Left renal cortex interstitium (tissue), 4 donors: ENCODE measurements at places on chromosomes 11 and 22.

- no peak for DNase-seq
These were observed 781 bp downstream of the NECTIN1 start for GRCh38 chr11:119728211-119728626.

- DNase-seq, result no peak
These were observed 51.5 kb upstream of the RAB1B start for GRCh38 chr11:66216911-66217310.

DNA sequence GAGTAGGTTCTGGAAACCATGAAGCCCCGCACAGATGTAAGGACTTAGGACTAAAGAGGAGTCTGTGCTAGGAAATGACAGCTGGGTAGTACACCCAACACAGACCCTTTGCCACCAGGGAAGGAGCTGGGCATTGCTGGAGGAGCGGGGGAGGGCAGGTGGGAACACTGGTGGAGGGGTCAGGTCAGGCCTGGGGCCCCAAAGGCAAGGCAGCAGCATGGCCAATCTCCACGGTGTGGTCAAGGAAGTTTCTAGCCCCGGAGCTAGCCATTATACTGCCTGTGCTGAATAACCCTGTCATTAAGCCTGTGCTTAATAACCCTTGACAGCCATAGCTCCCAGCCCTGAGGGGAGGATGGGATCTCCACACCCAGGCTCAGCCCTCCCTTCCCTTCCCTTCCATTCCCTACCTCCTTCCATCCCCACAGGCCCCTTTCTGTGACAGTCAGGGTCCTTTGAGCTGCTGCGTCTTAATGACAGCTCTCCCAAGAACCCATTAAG, 2.1 kb downstream of the TMPRSS4 start:
- DNase-seq, result peak; percentile 47

DNA sequence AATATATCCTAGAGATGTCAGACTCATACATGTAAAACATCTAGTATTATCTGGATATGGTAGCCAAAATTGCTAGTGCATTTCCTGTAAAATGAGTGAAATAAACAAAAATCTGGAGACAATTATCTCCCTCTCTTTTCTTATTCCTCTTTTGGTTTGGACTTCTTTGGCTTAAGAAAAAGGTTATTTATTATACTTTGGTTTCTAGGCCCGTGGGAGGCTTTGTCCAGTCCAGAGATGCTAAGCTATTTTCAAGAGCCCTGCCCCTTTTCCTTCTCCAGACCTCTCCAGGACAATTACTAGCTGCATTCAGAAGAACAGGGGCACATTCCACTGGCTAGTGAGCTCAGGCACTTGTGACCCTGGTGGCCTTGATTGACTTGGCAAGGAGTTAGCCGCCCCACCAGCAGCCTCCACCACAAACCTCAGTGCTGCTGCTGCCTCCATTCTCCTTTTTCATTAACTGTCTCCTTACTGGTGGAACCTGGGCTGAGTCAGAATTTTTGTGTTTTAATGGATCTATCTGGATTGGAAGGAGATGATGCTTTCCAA, 747.3 kb upstream of the TENM4 start:
- no peak for DNase-seq

- no peak for DNase-seq
These were observed 42.0 kb downstream of the FBLN1 start for GRCh38 chr22:45544588-45545170.

GRCh38 chr22:40620464-40621046, 16.0 kb downstream of the MRTFA start:
- no peak for DNase-seq

DNA sequence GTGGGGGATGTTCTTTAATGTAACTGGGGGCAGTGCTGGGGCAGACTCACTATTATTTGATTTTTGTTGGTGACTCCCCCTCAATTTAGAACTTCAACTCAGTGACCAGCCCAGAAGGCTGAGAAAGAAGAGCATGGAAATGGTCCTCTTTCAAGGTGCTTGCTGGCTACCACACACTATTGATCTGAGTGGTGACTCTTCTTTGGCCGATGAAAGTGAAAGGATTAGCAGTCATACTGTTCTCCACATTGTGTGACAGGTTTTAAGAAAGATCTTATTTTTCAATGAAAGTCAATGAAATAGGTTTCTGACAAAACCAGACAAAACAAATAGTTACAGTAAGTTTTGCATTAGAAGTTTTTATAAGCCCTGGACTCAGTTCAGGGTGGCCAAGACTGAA, 29.9 kb downstream of the NLRP14 start:
- DNase-seq, result no peak

GRCh38 chr11:64767344-64768299, 7.8 kb upstream of the PYGM start:
- no peak for DNase-seq

DNA sequence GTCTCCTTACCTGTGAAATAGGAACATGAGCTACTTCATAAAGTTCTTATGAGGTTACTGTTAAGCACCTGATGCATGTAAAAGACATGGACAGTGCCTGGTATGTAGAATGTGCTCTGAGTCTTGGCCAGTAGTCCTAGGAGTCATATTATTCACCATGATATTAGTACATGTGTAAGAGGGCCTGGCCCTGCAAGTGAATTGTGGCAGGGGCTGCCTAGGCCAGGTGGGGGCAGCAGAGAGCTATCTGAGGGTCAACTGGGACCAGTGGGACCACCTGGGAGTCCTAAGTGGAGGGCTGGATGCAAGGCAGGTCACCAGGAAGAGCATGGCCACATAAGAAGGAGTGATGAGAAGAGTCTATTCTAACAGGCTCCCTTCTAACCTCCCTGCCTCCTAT, 529.5 kb downstream of the SOX6 start:
- DNase-seq, result no peak

GRCh38 chr11:72132646-72133045, 2.9 kb upstream of the FOLR3 start:
- DNase-seq, result no peak

- no peak for DNase-seq
These were observed 1.4 kb upstream of the KCNJ5 start for GRCh38 chr11:128889657-128890213.

GRCh38 chr11:14021738-14022137, 59.2 kb downstream of the SPON1 start:
- no peak for DNase-seq

- DNase-seq, result no peak
These were observed 5.9 kb downstream of the LMNTD2 start for GRCh38 chr11:554428-555226.

DNA sequence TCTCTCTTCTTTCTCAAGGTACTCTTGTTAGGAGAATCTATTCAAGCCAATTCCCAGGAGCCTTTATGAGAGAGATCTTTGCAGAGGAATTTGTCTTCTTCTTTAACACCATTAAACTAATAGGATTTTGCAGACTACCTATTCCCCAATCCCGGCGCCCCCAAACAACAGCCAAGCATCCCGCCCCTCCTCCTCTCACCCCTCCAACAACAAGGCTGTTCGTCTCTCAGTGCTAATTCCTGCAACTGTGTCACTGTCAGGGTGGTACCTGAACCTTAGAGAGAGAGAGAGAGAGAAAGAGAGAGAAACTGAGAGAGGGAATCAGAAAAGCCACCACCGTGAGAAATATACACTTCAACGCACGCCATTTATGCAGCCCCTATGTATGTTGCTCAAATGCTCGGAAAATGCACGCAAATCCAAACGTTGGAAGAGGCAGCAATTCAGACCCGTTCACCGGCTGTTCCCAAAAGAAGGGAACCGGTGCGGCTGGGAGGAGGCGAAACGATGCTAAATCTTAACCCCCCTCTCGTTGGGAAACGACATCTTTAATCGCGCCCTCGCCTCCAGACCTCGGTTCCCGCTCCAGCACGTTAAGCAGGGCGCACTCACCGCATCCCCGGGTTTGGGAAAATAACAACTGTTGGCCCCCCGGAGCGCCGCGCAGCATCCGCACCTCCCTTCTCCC, 961 bp downstream of the KCNA4 start:
- no peak for DNase-seq

- DNase-seq, result no peak
These were observed at the start of gene HSPB2 for GRCh38 chr11:111912535-111912934. HSPB2 (plus strand) TSS chr11:111912734; CDS start chr11:111912830, 96 bp downstream.

DNA sequence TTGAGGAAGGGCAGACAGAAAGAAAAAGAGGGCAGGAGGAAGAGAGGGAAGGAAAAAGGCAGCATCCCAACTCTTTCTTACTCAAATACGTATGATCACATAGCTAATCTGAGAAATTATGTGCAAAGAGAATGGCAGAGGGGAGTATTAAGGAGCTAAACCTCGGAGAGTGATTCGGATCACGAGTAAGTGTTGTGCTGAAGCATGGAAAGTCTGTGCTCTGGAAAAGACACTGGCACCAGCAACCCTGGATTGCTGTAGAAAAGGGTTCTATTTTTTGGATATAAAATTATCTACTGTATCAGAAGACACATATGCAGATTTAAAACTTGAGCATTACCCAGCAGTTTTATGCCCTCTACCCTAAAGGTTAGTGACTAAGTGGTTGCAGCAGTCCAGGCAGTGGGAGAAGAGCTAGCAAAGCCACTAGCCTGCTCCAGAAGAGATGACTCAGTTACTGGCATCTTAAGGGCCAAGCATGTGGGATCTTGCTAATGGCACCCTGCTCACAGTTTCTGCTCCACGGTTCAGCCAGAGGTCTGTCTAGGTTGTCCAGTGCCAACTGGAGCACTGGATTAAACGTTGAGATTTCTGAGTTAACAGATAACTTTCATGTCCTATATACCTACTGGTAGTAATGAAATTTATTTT, 151.7 kb downstream of the SWAP70 start:
- DNase-seq, result no peak

DNA sequence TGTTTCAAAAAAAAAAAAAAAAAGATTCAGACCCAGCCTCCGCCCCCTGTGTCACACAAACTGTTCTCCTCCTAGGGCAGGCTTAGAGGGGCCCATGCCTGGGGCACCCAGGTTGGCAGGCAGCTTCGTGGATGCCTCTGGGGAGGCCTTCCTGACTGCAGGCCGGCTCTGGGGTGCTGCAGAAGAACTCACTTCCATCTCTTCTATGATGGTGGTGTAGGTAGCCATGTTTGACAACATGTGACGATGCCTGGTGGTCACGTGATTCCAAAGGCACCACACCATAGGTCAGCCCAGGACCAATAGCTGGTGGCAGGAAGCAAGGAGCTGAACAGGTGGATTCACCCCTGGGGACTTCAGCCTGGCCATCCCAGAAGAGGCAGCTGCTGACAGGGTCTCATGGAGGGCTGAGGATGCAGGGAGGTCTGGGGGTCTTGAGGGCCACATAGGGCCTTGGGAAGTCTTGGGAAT, 24.1 kb upstream of the CELSR1 start:
- DNase-seq, result no peak

DNA sequence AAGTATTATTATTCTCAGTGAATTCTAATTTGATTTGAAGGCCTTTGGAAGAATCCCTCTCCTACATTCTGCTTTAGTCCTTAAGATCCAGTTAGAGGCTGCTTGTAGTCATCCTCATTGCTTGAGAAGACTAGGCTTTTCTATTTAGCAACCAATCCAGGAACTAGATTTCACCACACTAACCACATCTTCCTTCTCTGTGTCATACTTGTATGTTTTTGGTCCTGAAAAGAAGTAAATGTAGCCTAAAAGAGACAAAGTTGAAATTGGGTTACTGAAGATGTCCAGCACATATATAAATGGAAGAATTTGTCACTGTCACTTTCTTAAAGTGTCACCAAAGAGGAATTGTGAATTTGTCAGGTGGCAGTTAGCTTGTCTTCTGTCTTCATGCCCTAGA, 46.6 kb upstream of the MMP7 start:
- DNase-seq, result no peak

DNA sequence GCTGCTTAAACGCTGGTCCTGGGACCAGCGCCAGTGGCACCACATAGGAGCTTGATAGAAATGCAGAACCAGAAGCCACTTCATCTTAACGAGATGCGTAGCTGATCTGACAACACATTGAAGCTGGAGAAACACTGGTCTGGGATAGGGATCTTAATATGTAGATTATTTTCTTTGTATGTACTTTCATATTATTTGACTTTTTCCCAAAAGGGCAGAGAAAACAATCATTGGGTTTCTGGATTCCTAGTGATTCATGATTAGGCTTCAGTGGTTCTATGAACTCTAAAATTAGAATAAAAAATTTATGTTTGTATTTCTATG, 12.3 kb downstream of the MPEG1 start:
- DNase-seq, result no peak

- DNase-seq, result no peak
These were observed 79.7 kb downstream of the DGCR2 start for GRCh38 chr22:19042285-19043120.

DNA sequence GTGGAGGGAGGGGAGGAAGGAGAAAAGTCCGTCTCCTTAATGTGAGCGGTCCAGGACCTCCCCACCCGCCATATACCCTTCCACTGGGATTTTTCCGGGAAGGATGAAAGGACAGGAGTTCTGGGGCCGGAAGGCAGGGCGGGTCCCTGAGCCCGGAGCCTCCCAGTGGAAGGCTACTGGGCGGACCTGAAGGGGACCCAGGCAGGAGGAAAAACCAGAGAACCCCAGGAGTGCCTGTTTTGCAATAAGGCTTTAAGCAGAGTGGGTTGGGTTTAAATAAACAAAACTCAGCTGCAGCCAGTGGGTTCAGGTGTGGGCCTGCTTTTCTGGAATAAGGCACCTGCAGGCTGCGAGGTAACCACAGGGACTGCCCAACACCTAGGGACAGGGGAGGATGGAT, 1.7 kb upstream of the CELSR1 start:
- DNase-seq, result no peak

DNA sequence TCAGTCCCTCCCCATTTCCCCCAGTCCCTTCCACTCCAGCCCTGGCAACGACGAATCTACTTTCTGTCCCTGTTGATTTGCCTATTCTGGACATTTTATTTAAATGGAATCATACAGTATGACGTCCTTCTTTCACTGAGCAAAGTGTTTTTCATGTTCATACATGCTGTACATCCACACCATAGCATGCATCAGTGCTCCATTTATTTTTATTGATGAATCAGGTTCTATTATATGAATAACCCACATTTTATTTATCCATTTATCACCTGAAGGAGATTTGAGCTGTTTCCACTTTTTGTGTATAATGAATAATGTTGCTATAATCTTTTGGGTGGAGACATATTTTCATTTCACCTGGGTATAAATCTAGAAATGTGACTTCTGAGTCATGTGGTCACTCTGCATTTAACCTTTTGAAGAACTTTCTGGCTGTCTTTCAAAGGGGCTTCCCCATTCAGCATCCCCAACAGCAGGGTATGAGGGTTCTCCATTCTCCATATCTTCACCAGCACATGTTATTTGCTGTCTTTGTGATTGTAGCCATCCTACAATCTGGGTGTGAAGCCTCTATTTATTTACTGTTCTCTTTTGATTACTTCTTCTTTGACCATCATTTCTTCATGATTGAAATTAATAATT, 531.7 kb downstream of the ETS1 start:
- DNase-seq, result no peak

- no peak for DNase-seq
These were observed 733 bp upstream of the GRAMD1B start for GRCh38 chr11:123429336-123429735.

DNA sequence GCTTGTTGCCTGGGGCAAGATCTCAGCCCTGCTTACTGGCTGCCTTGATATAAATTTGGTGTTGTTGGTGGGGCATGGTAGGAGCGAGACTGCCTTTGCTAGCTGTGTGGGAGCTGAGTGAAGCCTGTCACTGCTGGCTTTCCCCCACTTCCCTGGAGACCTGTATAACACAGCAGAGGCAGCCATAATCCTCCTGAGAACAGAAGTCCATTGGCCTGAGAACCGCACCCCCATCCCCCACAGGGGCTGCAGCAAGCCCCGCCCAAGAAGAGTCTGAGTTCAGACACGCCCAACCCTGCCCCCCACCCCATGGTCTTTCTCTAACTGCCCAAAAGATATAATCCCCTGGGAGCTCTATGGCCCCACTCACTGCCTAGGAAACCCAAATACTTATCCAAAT, 39.2 kb upstream of the ARHGAP42 start:
- no peak for DNase-seq
